GOT3 (cell line): ENCODE measurements at places on chromosomes 2 and 18.

- DNase-seq: no peak
These were observed 195.9 kb downstream of the ACKR3 start for GRCh38 chr2:236765478-236765877.

DNA sequence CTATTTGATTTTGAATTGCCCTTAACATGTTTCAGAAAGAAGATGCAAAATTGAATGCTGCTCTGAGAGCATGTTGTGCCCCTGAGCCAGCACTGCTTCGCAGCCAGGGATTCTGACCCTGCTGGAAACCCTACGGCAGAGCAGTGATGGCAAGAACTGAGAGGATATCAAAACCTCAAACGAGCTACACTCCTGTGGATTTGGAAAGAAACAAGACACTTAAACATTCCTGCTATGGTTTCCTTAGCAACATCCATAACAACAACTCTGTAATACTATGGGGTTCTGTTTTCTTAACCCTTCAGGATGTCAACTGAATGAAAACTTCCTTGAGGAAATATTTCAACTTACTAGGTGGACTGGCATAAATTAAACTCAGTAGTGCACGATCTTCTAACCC, 649.1 kb downstream of the NYAP2 start:
- DNase-seq: no peak

DNA sequence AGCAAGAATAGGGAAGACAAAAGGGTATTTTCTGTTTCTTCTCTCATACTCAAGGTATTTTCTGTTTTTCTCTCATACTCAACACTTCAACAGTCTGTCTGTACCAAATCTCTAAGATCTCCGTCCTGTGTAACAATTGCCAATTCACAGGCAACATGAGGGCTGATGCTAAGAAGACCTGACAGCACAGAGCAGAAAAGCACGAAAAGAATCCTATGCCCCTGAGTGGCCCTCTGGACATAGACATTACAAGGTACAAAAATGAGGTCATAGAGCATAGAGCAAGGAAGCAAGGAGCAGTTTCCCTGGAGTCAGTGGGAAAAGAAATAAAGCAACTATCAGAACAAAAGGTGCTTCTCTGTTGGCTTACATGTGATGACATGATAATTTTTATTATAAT, 1612.6 kb upstream of the CELF4 start:
- no peak for DNase-seq

- no peak for DNase-seq
These were observed 107.2 kb upstream of the UGP2 start for GRCh38 chr2:63734510-63734909.

GRCh38 chr2:136439064-136439676, 321.2 kb upstream of the CXCR4 start:
- no peak for DNase-seq

- DNase-seq: no peak
These were observed 74.1 kb upstream of the EHBP1 start for GRCh38 chr2:62631160-62632085.
